ENCODE measurements at places on chromosomes 7 and 10.

DNA sequence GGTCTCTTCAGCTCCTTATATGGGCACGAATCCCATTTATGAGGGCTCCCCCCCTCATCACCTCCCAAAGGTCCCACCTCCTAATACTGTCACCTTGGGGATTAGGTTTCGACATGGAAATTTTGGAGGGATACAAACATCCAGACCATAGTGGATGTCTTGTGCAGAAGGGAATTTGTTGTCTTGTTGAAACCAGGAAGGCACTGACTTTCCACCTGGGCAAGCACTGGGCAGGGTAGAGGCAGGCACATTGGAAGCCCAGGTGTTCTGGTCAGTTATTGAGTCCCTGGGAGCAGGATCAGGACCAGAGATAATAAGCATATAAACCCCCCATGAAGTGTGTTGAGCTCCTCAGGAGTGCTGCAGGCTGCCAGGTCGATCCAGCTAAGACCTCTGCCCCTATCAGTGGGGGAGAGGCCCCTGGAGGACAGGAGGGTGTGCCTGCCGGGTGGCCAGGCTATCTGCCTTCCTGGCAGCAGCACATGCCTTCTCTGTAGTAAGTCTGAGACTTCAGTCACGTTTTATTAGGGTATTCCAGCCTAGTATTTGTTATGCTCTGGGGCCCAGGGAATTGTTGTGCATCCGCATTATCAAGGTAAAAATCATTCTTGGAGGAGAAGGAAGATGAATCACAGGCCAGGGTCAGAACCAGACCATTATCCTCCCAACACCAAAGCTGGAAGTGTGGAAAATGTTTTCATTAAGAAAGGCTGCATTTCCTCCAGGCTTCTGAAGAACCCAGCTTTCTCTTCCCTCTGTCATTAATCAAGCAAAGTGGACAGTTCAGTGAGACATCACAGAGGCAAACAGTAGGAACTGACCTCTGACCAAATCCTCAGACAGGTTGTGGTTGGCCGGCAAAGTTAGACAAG, 503.1 kb downstream of the GRID1 start:
- DNase-seq, result no peak
- no peaks in the 10 kb centered on the region for H3K36me3 ChIP-seq
- no peak overlapping the region for H3K4me3 ChIP-seq
- H3K27ac ChIP-seq, result no peak overlapping the region
- no peaks in the 10 kb centered on the region for H3K4me1 ChIP-seq

GRCh38 chr7:44972562-44972961, 6.3 kb downstream of the MYO1G start:
- H3K27me3 ChIP-seq, result peaks cover 17% of the 10 kb centered on the region
- H3K4me1 ChIP-seq, result peaks cover 3% of the 10 kb centered on the region
- DNase-seq, result no peak
- no peak overlapping the region for H3K4me3 ChIP-seq

GRCh38 chr7:116799916-116800315, 62.5 kb upstream of the CAPZA2 start:
- no peak overlapping the region for H3K27ac ChIP-seq
- H3K4me3 ChIP-seq, result no peak overlapping the region
- H3K36me3 ChIP-seq, result peaks cover 50% of the 10 kb centered on the region

- H3K27me3 ChIP-seq, result no peaks in the 10 kb centered on the region
- H3K27ac ChIP-seq, result no peak overlapping the region
- peak overlapping the region; percentile 46 for H3K4me3 ChIP-seq
- DNase-seq, result peak; percentile 31
- H3K4me1 ChIP-seq, result peaks cover 35% of the 10 kb centered on the region
Measured at GRCh38 chr10:125911990-125912389, 15.6 kb downstream of the FANK1 start.

DNA sequence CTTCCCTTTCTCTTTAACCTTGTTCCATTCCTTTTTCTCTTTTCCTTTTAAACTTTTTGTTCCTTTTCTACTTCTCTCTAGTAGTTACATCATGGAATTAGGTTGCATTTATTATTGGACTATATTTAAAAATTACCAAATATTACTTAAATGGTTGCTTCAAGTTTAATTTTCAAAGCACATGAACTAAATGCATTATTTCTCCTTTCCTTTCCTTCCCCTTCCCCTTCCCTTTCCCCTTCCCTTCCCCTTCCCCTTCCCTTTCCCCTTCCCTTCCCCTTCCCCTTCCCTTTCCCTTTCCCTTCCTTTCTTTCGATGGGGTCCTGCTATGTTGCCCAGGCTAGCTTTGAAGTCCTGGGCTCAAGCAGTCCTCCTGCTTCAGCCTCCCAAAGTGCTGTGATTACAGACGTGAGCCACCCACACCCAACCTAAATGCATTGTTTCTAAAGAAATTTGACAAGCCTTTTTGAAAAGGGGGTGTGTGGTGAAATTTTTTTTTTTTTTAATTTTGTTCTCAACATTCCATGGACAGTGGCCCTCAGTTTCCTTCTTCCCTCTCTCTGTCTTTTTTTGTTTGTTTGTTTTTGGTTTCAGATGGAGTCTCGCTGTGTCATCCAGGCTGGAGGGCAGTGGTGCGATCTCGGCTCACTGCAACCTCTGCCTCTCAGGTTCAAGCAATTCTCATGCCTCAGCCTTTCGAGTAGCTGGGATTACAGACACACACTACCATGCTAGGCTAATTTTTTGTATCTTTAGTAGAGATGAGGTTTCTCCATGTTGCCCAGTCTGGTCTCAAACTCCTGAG, 31.2 kb downstream of the TMEM60 start:
- H3K4me1 ChIP-seq, result peaks cover 23% of the 10 kb centered on the region
- peak overlapping the region; percentile 36 for H3K4me3 ChIP-seq
- DNase-seq, result no peak
- no peaks in the 10 kb centered on the region for H3K27me3 ChIP-seq
- no peaks in the 10 kb centered on the region for H3K36me3 ChIP-seq

DNA sequence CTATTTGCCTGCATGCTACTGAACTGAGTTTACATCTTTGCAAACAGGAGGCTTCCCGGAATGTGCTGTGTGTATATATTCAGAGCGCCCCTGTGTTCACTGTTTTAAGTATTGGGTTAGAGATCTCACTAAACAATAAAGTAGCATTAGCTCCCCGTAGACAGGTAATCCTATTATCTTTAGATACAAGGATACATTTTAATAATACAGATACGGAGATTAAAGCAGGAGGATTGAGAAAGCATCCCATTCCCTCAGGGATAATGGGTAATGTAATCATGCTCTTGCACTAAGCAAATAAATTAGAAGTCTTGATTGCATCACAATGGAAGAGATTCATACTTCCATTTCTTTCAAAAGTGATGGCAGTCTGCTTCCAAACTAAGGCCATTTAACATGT, 809.0 kb downstream of the NRG3 start:
- H3K27me3 ChIP-seq, result no peaks in the 10 kb centered on the region
- no peak overlapping the region for H3K4me3 ChIP-seq
- no peaks in the 10 kb centered on the region for H3K4me1 ChIP-seq
- DNase-seq, result no peak
- H3K36me3 ChIP-seq, result no peaks in the 10 kb centered on the region

GRCh38 chr10:106707657-106708056, 456.8 kb downstream of the SORCS1 start:
- H3K4me1 ChIP-seq, result no peaks in the 10 kb centered on the region
- no peaks in the 10 kb centered on the region for H3K27me3 ChIP-seq
- no peak overlapping the region for H3K27ac ChIP-seq
- no peak for DNase-seq
- no peak overlapping the region for H3K4me3 ChIP-seq

DNA sequence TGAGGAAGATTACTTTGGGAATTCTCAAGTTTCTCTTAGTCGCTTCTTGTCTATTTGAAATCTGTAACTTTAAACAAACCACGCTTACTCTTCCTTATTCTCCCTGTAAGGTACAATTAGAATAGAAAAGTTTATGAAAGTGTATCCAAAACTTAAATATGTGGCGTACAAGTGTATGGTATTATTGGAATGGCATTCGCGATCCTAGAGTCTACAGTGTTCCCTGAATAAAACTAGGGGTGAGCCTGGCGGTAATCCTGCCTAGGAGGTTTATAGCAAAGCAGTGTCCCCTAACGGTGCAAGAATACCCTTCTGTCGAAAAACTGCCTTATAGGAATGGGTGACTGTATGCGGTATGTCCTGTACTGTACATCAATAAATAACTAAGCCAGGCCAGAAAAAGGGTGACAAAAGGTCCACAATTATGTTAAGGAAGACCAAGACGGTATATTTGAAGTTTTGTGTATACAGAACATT, 1.2 kb downstream of the TASOR2 start:
- peak overlapping the region; percentile 90 for H3K27ac ChIP-seq
- no peak for DNase-seq
- peak overlapping the region; percentile 84 for H3K4me3 ChIP-seq
- H3K27me3 ChIP-seq, result no peaks in the 10 kb centered on the region

DNA sequence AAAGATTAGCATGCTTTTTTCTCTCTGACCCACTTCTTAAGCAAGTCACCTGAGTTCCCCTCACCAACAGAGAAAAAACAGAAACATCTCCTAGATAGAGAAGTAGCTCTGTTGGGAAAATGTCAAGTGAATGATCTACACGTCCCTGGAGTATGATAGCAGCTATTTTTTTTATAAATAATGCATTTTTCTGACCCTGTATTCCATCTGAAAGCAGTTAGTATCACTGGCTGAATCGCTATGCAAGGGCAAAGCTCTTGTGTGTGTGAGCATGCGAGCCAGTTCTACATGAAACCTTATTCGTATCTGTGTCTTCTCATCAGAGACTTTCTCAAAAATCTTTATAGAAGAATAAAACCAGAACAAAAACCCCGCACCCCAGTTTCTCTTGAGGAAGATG, 8.2 kb downstream of the ANKMY2 start:
- peaks cover 35% of the 10 kb centered on the region for H3K4me1 ChIP-seq
- peaks cover 19% of the 10 kb centered on the region for H3K36me3 ChIP-seq
- DNase-seq, result no peak
- H3K27ac ChIP-seq, result no peak overlapping the region

DNA sequence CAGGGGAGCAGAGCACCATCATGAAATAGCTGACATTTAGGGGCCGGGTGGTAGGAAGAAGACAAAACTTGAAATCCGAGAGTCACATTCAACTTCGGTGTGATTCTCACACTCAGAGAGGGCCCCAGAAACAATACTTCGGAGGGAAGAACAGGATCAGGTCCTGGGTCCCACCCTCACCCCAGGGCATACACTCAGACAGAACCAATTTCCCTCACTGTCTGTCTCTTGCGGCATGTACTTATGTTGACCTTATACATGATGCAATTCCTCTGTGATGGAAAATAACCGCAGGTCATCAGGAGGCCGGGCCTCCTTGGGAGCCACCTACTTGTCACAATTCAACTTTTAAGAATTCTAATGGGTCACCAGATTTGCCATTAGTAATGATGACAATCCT, 26.3 kb upstream of the HMX3 start:
- H3K4me1 ChIP-seq, result no peaks in the 10 kb centered on the region
- DNase-seq, result no peak
- H3K27ac ChIP-seq, result no peak overlapping the region
- H3K36me3 ChIP-seq, result no peaks in the 10 kb centered on the region
- H3K27me3 ChIP-seq, result peaks cover 19% of the 10 kb centered on the region

DNA sequence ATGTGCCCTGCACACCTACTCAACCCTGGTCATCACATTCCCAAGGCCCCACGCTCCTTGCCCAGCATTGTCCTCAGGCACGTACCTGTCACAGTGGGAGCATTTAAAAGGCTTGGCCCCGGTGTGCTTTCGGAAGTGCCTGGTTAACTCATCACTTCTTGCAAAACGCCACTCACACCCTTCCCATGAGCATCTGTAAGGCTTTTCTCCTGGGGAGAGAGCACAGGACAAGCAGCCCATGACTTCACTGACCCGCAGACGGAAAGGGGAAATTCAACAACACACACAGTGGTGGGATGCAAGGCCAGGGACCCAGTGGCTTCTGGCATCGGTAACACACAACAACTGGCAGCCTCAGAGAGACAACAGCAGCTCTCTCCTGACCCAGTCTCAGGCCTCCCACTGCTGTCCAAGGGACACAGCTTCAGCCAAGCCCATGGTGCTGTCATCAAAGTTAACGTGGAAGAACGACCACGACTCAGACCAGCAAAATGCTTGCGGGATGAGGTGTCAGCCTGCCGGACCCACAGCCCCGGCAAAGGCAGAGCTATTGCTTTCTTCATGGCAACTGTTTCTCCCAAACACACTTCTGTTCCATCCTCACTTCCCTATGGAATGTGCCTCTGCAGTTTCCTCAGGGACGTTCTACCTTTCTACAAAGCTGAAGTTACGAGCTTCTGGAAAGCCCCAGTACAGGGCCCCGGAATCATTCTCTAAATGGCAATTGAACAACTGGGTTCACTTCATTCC, 4.8 kb downstream of the KLF6 start:
- H3K4me3 ChIP-seq, result peak overlapping the region; percentile 98
- no peak for DNase-seq
- peaks cover under 1% of the 10 kb centered on the region for H3K27me3 ChIP-seq
- H3K36me3 ChIP-seq, result peaks cover 99% of the 10 kb centered on the region
- peaks cover 45% of the 10 kb centered on the region for H3K4me1 ChIP-seq
- peak overlapping the region; percentile 100 for H3K27ac ChIP-seq

DNA sequence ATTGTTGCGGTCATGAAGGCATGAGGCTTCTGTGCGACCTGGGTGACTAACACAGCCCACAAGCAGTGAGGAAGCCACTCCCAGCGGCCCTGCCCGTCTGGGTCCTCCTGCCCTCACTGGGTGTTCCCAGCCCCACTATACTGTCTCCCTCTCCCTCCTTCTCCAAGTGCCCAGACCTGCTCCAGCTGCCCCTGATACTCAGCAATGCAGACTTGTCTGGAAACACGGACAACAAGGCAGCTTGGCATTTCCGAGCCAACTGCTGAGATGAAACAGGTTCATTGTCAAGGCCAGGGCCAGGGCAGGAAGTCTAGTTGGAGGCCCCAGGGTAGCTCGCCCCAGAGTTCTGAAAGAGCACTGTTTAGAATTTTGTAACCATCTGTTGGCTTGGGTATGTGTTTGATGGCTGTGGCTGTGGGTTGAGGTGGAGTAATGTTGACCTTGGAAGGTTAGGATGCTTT, 95.7 kb downstream of the RBM20 start:
- no peaks in the 10 kb centered on the region for H3K36me3 ChIP-seq
- H3K4me1 ChIP-seq, result no peaks in the 10 kb centered on the region
- DNase-seq, result no peak
- H3K27me3 ChIP-seq, result peaks cover 47% of the 10 kb centered on the region
- H3K27ac ChIP-seq, result no peak overlapping the region

All from Calu3 (cell line).